Stimulated activated CD4-positive, alpha-beta T cell treated with anti-CD3 and anti-CD28 coated beads, Interleukin-1b, Interleukin-23, amount 100 ng/mL, for 4 hours (primary cell): ENCODE measurements at places on chromosomes 6 and 20.
A peak's percentile ranks its signal among the peaks of the same experiment; 100 is the strongest.

GRCh38 chr6:36912030-36912454 is 26.3 kb downstream of the C6orf89 start:
- peak; percentile 19 for DNase-seq

DNA sequence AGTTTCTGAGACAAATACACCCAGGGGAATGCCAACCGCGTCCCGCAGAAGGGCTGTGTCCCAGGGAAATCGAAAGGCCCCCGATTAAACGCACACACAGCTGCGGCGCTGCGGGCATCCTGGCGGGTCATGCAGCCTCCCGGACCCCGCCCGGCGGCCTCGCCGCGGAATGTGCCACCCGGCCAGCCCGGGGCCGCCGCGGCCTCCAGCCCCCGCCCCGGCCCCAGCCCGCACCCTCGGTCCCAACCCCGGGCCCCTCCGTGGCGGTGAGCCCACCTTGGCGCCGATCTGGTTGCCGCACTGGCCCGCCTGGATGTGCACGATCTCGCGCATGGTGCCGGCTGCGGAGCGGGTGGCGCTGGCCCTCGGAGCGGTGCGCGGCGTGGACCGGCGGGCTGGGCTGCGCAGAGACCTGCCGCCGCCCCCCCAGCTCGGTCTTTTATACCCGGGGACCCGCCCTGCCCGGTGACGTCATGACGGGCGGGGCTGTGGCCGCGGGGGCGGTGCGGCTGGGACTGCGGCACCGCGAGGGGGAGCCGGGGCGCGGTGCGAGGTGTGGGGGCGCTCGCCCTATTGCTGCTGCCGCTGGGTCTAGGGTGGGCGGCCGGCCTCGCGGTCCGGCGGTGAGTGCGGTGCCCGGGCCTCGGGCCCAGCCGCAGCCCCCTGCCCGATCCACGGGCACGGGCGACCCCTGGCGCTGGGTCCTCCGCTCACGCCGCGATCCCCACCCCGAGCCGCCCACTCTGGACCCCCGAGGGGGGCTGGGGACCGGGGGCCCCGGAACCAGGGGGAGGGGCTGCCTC is at the start of gene TUBB2A:
TSS of gene TUBB2A (minus strand) at position 414 of the 803 bp plus-strand sequence. CDS start at position 333, 81 bp downstream.
- DNase-seq, result peak; percentile 90

- no peak for DNase-seq
These were observed 350.6 kb upstream of the PLCB4 start for GRCh38 chr20:8718279-8718678.

- no peak for DNase-seq
These were observed 48.0 kb downstream of the ARMC2 start for GRCh38 chr6:108896111-108896661.

DNA sequence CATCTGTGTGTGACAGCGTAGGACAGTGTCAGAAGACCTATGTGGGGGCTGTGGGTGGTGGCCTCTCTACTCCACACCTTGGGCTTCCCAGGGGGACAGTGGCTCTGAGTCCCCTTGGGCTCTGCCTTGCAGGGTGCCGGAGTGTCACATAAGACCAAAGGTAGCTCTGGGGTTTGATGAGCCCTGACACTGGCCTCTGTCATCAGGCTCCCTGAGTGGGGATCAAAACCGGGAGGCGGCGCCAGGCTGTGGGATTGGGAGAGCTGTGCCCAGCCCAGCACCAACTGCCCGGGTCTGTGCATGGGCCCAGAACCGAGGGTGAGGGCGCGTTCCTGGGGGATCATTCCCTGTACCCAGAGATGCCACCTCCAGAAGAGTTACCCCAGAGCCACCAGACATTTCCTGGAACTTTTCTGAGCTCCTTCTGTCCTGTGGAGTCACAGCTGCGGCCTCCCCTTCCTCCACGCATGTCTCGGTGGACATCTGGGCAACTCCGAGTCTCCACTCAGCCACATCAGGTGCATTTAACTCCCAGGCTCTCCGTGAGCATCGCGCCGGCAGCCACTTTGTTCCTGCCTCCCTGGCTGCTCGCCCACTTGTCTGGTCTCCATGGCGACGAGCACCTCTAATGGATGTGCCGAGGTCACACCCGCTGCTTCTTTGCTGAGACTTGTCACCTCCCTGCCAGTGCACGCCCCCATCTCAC is 94.7 kb downstream of the TMEM242 start:
- no peak for DNase-seq
